ENCODE measurements at places on chromosomes 12 and 14.

- no peaks in the 10 kb centered on the region for H3K27me3 ChIP-seq
- H3K36me3 ChIP-seq, result no peaks in the 10 kb centered on the region
- no peak for DNase-seq
- H3K27ac ChIP-seq, result peak overlapping the region; percentile 25
- no peaks in the 10 kb centered on the region for H3K4me1 ChIP-seq
These were observed 45.6 kb downstream of the GUCY2C start for GRCh38 chr12:14650789-14651188.

- no peaks in the 10 kb centered on the region for H3K27me3 ChIP-seq
- no peak overlapping the region for H3K4me3 ChIP-seq
- DNase-seq, result no peak
- no peak overlapping the region for H3K27ac ChIP-seq
These were observed 32.1 kb downstream of the BAZ1A start for GRCh38 chr14:34843011-34843554.

DNA sequence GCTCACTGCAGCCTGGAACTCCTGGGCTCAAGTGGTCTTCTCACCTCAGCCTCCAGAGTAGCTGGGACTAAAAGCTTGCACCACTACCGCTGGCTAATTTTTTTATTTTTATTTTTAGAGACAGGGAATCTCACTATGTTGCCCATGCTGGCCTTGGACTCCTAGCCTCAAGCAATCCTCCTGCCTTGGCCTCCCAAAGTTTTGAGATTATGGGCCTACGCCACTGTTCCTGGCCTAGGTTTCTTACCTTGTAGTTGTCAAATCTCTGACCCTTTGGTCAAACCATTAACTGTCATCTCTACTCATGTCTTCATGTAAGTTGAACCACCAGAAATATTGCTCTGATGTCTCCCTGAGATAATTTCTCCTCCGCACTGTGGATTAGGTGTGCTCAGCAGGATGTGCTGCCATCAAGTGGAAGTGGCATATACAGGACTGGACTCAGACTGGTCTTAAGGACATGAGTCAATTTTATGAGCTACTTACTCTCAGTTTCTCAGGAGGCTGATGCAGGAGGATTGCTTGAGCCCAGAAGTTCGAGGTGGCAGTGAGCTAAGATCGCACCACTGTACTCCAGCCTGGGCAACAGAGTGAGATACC lies 28.5 kb downstream of the ACTR6 start:
- DNase-seq, result no peak
- H3K4me3 ChIP-seq, result no peak overlapping the region
- no peaks in the 10 kb centered on the region for H3K36me3 ChIP-seq
- no peaks in the 10 kb centered on the region for H3K27me3 ChIP-seq
- no peak overlapping the region for H3K27ac ChIP-seq

GRCh38 chr14:72615451-72616121 lies 278.3 kb downstream of the DPF3 start:
- H3K27me3 ChIP-seq, result no peaks in the 10 kb centered on the region
- peak overlapping the region; percentile 81 for H3K27ac ChIP-seq
- no peaks in the 10 kb centered on the region for H3K36me3 ChIP-seq

GRCh38 chr12:1130571-1130970 lies 139.5 kb downstream of the ERC1 start:
- H3K27me3 ChIP-seq, result no peaks in the 10 kb centered on the region

DNA sequence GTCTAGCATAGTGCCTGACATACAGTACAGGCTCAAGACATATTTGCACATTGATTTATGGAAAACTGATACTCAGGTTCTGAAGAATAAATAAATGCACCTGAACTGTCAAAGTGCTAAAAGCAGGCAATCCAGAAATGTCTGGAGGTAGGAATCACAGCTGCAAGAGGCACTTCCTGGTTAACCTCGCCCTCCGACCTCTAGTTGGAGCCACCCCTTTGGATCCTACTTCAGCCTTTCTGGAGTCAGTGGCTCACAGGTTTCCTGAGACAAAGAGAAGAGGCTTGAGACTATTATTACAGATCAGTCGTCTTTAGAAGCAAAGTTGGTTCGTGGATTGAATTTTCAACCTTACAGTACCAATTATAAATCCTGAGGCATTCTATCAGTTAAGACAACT lies 13.0 kb downstream of the TCP11L2 start:
- peaks cover 22% of the 10 kb centered on the region for H3K4me1 ChIP-seq
- no peaks in the 10 kb centered on the region for H3K27me3 ChIP-seq
- no peak for DNase-seq

GRCh38 chr12:578748-579419 lies 84.4 kb downstream of the NINJ2 start:
- no peaks in the 10 kb centered on the region for H3K27me3 ChIP-seq
- DNase-seq, result no peak
- no peak overlapping the region for H3K4me3 ChIP-seq
- no peaks in the 10 kb centered on the region for H3K36me3 ChIP-seq
- H3K4me1 ChIP-seq, result peaks cover 62% of the 10 kb centered on the region

GRCh38 chr12:22048351-22049041 lies 2.5 kb downstream of the CMAS start:
- no peaks in the 10 kb centered on the region for H3K27me3 ChIP-seq
- no peak for DNase-seq
- peaks cover 16% of the 10 kb centered on the region for H3K4me1 ChIP-seq
- H3K36me3 ChIP-seq, result no peaks in the 10 kb centered on the region
- H3K27ac ChIP-seq, result no peak overlapping the region
- no peak overlapping the region for H3K4me3 ChIP-seq

- no peaks in the 10 kb centered on the region for H3K4me1 ChIP-seq
- DNase-seq, result peak; percentile 21
- no peaks in the 10 kb centered on the region for H3K27me3 ChIP-seq
- no peaks in the 10 kb centered on the region for H3K36me3 ChIP-seq
These were observed 80.6 kb downstream of the PIWIL1 start for GRCh38 chr12:130418251-130418650.

GRCh38 chr12:112296183-112296582 lies 86.0 kb downstream of the HECTD4 start:
- no peak overlapping the region for H3K4me3 ChIP-seq
- no peaks in the 10 kb centered on the region for H3K4me1 ChIP-seq
- no peaks in the 10 kb centered on the region for H3K27me3 ChIP-seq
- no peak overlapping the region for H3K27ac ChIP-seq
- H3K36me3 ChIP-seq, result peaks cover 10% of the 10 kb centered on the region

GRCh38 chr12:3105690-3106479 lies 28.7 kb downstream of the TSPAN9 start:
- no peak overlapping the region for H3K4me3 ChIP-seq
- peaks cover 72% of the 10 kb centered on the region for H3K4me1 ChIP-seq
- H3K36me3 ChIP-seq, result no peaks in the 10 kb centered on the region
- no peak for DNase-seq

GRCh38 chr14:68016255-68016914 lies 196.8 kb downstream of the RAD51B start:
- no peak for DNase-seq
- H3K4me3 ChIP-seq, result no peak overlapping the region
- peaks cover 5% of the 10 kb centered on the region for H3K4me1 ChIP-seq
- H3K36me3 ChIP-seq, result no peaks in the 10 kb centered on the region
- H3K27me3 ChIP-seq, result no peaks in the 10 kb centered on the region

GRCh38 chr12:53096089-53096741 lies 1.3 kb upstream of the IGFBP6 start:
- peaks cover 38% of the 10 kb centered on the region for H3K4me1 ChIP-seq
- H3K27me3 ChIP-seq, result no peaks in the 10 kb centered on the region
- peaks cover 7% of the 10 kb centered on the region for H3K36me3 ChIP-seq
- H3K4me3 ChIP-seq, result no peak overlapping the region
- peak; percentile 92 for DNase-seq

GRCh38 chr14:62123961-62124360 lies 361.7 kb downstream of the SNAPC1 start:
- H3K27me3 ChIP-seq, result no peaks in the 10 kb centered on the region
- no peaks in the 10 kb centered on the region for H3K36me3 ChIP-seq
- no peaks in the 10 kb centered on the region for H3K4me1 ChIP-seq

- DNase-seq, result no peak
- H3K36me3 ChIP-seq, result no peaks in the 10 kb centered on the region
- peak overlapping the region; percentile 57 for H3K27ac ChIP-seq
- H3K4me3 ChIP-seq, result no peak overlapping the region
- H3K27me3 ChIP-seq, result peaks cover 4% of the 10 kb centered on the region
These were observed 15.3 kb upstream of the NUDT14 start for GRCh38 chr14:105196265-105196960.

- no peaks in the 10 kb centered on the region for H3K27me3 ChIP-seq
- no peak for DNase-seq
- no peak overlapping the region for H3K27ac ChIP-seq
- no peak overlapping the region for H3K4me3 ChIP-seq
These were observed 9.6 kb upstream of the SSPN start for GRCh38 chr12:26185532-26186320.

DNA sequence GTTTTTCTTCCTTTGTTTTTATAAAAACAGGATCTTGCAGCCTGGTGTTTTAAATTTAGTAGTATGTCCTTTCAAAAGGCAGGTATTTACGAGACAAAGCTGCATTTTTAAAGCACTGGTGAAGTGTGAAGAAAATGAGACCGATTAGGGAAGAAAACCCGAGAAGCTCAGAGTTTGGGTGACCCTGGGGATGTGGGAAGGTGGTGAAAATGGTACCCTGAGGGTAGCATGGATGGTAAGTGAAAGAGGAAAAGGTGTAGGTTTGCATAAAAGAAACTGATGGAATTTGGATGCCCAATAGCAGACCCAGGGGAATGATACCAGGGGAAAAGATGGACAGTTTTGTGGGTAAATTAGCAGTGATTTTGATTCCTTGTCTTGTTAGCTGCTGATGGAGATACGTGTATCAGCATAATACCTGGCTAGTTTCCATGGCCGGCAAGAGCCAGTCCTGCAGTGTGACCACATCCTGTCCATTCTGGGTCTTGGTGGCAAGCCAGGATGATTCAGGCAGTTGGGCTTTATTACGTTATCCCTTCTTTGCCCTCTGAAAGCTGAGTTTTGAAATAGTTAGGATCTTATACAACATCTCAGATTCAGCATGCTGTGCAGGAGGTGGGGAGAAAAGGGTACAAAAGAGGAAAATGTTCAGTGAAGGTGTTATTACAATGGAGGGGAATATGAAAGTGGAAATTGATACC lies 8.9 kb downstream of the BICD1 start:
- H3K4me3 ChIP-seq, result no peak overlapping the region
- no peaks in the 10 kb centered on the region for H3K36me3 ChIP-seq
- H3K27ac ChIP-seq, result peak overlapping the region; percentile 7
- H3K27me3 ChIP-seq, result no peaks in the 10 kb centered on the region
- peaks cover 9% of the 10 kb centered on the region for H3K4me1 ChIP-seq
- DNase-seq, result peak; percentile 95

- no peak overlapping the region for H3K27ac ChIP-seq
- no peak overlapping the region for H3K4me3 ChIP-seq
- H3K27me3 ChIP-seq, result no peaks in the 10 kb centered on the region
- H3K4me1 ChIP-seq, result no peaks in the 10 kb centered on the region
- H3K36me3 ChIP-seq, result no peaks in the 10 kb centered on the region
These were observed 103.9 kb downstream of the BBS10 start for GRCh38 chr12:76244300-76244699.

DNA sequence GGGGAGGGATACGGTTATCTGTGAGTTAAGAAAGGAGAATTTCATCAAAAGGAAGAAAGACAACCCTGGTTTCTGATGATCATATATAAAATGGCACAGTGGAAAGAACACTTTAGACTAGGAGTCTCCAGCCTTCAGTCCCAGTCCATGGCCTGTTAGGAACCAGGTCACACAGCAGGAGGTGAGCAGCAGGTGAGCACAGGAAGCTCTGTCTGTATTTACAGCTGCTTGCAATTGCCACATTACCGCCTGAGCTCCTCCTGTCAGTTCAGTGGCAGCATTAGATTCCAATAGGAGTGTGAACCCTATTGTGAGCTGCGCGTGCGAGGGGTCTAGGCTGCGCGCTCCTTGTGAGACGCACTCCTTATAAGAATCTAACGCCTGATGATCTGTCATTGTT lies 137.9 kb downstream of the BTG1 start:
- no peaks in the 10 kb centered on the region for H3K36me3 ChIP-seq
- DNase-seq, result no peak
- no peaks in the 10 kb centered on the region for H3K27me3 ChIP-seq
- H3K4me1 ChIP-seq, result peaks cover 24% of the 10 kb centered on the region
- H3K4me3 ChIP-seq, result no peak overlapping the region

DNA sequence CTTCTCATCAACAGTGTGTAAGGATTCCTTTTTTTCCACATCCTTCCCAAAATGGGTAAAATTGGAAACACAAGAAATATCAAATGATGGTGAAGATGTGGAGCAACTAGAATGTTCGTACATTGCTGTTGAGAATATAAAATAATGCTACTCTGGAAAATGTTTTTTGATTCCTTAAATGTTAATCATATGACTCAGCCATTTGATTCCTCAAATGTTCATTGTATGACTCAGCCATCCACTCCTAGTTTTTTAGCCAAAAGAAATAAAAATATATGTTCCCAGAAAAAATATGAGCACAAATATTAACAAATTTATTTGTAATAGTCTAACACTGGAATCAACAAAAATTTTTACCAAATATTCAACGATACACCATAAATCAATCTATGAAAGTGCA lies 1108.6 kb downstream of the LRFN5 start:
- H3K4me3 ChIP-seq, result no peak overlapping the region
- H3K27me3 ChIP-seq, result no peaks in the 10 kb centered on the region
- no peaks in the 10 kb centered on the region for H3K4me1 ChIP-seq
- no peak overlapping the region for H3K27ac ChIP-seq
- no peaks in the 10 kb centered on the region for H3K36me3 ChIP-seq
- DNase-seq, result no peak

DNA sequence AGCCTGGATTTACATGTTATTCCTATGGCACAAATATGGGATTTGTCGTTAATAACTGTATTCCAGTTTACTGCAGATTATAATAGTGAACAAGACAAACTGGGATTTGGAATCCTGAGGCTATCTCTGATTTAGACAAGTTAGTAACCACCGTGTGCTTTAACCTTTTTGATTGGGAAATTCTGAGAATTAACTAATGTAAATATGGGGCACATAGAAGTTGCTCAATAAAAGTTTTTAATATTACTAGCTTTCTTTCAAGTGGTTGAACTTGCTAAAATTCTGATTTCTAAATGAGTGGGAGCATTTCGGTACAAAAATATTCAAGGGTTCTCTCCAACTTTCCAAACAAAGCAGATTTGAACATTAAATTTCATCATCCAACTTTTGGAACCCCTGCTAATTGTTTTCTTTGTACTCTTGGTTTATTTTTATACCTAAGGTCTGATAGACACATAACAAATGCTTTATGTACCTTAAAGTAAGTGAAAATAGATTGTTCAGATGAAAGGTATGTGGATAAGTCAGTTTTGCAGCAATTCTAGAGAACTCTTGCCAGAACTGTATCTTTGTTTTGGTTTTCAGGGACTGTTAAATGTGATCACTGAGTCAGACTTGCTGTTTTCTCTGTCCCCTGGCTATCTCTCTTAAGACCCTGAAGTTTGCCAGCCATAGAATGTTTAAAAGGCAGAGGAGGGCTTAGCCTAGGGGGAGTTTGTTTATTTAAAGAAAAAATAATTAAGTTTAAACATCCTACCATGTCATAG lies 57.5 kb downstream of the FRS2 start:
- H3K4me1 ChIP-seq, result no peaks in the 10 kb centered on the region
- H3K4me3 ChIP-seq, result no peak overlapping the region
- DNase-seq, result no peak
- H3K27ac ChIP-seq, result no peak overlapping the region
- no peaks in the 10 kb centered on the region for H3K36me3 ChIP-seq
